ENCODE measurements at places on chromosomes 3 and 15. TPM values are rescaled to one million over a fixed set of nuclear protein-coding genes. Genes with fewer than 3 reads are reported as not detected.

TGM4 gene
- total RNA-seq: not detected

DNA sequence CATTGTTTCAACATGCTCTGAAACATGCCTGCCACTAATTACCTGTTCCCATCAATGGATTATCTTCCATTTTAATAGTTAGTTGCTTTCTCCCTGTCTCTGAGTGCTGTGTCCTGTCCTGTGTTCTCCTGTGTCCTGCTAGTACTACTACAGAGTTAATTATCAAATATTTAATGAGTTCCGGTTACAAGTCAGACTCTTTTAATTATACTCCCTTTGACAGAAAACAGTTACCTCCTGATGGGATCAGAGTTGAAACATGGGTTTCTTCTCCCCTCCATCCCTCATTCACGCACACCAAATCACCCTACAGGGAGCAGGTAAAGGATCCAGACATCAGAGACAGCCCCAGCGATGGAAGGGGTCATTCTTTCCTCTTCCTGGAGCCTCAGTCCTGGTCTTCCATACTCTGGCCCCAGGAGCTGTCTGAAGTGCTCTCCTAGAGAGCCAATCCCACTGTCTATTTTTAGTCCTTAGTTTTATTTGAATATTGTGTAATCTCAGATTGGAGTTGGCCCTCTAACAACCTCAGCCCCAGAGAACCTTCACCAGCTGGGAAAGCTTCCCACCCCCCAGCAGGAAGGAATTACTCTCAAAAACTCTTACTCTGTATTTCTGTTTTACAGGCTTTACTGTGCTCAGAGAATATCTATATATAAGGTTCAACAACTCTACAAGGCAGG, 137.0 kb upstream of the C2CD4B start:
- DNase-seq: no peak

GRCh38 chr3:76872999-76873398, 166.9 kb upstream of the ROBO2 start:
- peak; percentile 12 for DNase-seq

AGTR1 gene
- total RNA-seq: 11.0 TPM

DNA sequence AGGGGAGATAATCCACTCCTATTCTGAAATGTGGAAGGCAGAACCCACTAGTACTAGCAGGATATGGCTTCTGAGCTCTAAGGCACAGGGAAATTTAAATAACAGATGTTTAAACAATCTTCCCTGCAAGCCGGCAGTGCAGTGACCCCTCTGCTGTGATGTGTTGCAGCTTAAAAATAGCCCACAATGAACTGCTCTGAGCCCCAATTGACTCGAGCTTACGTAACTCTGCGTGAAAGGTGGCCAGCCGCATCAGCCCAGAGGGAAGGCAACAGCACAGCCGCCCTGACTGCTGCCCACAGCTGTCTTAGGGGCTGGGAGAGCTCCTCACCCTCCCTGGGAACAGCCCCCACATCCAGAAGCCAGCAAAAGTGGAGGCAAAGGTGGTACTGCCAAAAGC, 12.5 kb upstream of the CAMKV start:
- no peak for DNase-seq

DNA sequence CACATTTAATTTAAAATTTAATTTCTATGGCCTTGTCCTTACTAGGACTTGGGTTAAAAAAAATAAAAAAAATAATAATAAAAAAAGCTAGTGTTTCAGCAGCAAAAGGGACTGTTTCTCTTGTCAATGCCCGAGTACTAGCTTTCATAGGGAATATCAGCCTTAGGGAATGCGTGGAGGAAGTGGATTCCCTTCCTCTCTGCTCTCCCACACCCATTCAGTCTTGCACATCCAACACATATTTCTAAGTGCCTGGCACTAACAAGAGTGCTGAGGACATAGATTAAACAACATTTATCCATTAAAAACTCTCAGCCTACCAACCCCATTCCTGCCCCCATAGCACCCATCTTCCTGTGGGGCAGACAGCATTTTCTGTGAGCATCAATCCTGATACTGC, 6.2 kb downstream of the ZNF385D start:
- DNase-seq: no peak

Data from stomach (tissue), 19 donors.